ENCODE measurements at places on chromosomes 1 and 21.

DNA sequence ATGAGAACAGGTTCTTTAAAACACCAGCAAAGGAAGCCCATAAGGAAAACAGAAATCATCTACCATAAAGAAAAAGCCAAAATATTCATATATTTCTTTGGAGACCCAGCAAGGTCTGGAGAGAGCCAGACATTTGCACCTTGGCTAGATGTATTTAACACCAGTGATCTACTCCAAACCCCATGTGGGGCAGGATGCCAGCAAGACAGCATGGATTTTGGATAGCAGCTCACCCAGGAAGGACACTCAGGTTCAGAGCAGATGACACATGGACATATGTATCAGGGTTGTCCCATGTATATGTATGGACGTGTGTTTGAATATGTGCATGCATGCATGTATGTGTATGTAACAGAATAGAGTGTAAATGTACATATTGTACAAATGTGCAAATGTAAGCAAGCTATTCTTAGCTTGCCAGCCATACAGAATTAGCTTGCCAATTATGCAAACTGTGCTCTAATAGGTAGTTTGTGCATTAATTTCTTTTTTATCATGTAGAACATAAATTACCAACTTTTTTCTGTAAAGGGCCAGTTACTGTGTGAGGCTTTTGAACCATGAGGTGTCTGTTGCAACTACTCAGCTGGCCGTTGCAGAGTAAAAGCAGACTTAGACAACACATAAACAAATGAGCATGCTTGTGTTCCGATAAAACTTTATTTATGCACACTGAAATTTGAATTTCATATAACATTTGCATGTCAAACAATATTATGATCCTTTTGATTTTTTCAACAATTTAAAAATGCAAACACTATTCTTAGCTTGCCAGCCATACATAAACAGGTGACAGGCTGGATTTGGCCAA lies 73.5 kb upstream of the KAZN start:
- DNase-seq = no peak

- DNase-seq = peak; percentile 42
Observed at GRCh38 chr1:15523104-15524020, 653 bp downstream of the CASP9 start.

- no peak for DNase-seq
Observed at GRCh38 chr1:175579956-175580750, 163.2 kb downstream of the TNR start.

GRCh38 chr1:230869500-230869899 lies 1.2 kb upstream of the C1orf198 start:
- DNase-seq = no peak

- no peak for DNase-seq
Observed at GRCh38 chr1:171263901-171264300, 15.6 kb downstream of the FMO1 start.

DNA sequence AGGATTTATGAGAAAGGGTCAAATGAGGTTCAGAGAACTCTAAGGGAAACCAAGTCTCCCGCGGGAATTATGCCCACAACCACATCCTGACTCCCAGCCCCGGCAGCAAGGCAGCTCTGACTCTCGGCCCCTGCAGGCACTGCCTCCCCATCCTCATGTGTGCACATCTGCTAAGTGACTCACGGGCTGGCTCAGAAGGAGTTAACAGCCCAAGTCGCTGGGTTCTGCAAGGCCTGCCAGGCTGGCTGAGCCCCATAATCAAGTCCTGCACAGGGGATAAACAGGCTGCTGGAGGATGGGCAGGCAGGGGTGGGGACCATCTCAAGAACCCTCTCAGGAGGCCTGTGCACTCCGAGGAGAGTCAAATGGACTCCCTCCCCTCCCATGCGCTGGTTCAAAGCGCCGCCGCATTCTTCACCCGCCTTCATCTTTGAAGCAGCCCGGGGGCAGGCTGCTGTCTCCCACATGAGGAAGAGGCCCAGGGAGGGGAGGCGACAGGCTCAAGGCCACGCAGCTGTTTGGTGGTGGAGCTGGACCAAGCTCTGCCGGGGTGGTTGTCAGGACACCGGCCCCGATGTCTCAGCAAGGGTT lies 344.3 kb downstream of the MATN1 start:
- DNase-seq = no peak

- DNase-seq = no peak
Observed at GRCh38 chr1:222583079-222583478, 6.7 kb downstream of the TAF1A start.

GRCh38 chr1:221327954-221328353 lies 413.9 kb downstream of the DUSP10 start:
- no peak for DNase-seq

DNA sequence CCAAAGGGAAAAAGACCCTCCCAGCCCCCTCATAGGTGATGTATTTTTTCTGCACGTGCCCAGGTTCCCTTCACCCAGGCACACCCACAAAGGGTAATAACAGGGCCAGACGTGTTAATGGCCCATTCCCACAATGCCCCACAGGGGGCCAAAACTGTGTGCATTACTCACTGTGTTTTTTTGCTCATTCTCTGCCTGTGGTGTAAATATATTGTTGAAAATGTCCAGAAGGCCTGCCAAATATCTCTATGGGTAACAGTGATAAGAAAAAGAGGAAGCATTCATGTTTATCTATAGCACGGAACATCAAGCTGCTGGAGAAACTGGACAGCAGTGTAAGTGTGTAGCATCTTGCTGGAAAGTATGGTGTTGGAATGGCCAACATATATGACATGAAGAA lies 21.9 kb downstream of the RHEX start:
- no peak for DNase-seq

DNA sequence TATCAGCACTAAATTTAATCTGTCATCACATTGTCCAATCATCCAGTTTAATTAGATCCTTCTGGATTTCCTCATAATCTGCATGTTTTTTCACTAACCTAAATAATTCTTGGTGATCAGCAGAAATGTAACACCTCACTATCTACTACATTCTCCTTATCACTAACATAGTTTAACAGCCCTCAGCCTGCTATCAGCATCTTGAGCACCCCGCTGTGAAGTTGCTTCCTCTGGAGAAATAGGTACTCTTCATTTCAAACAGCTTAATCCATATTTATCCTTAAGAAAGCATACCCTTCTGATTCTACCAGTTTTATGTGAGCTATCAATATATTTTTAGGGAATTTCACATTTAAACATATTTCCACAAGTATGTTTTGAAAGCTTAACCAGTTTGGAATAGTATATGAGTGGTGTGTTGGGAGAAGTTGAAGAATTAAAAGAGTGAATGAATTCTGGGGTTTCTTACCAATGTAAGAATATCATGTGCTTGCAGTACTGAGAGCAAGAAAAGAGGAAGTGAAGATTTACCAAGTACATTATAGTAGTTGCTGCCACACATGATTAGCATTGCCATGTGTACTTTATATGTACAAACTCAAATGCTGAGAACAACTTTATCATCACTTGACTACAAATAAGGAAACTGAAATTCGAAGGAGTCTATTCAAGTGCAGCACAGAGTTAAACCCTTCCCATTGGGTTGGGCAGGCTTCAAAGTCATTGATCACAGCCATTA lies 771.1 kb upstream of the ADGRL4 start:
- DNase-seq = no peak

DNA sequence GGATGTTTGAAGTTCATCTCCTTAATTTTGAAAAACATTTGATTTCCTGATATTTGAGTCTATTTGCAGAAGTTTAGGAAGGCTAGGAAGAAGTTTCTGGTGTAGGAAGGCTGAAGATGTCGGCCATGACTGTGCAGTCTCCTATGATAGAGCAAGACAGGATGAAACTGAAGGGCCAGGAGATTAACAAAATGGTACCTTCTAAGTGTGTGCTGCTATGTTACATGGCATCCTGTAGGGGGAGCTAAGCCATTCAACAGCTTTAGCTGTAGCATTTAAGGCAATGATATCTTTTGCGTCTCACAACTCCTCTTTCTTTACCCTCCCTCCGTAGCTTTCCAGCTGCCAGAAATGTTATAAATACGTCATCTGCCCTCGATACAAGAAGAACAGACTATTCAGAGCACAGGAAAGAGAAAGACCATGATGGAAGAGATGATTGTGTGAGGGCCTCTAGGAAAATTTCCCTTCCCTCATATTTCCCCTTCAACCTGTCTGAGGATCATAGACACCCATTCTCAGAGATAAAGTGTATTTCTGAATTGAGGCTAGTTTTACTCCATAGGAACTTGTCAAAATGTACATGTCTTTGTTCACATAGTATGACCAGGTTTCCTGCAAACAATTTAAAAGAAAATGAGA lies 61.1 kb downstream of the XCL1 start:
- DNase-seq = no peak

Data from effector CD8-positive, alpha-beta T cell (primary cell).